K562 (cell line): ENCODE measurements at places on chromosomes 2 and 18. TPM values are rescaled to one million over a fixed set of nuclear protein-coding genes. Genes with fewer than 3 reads are reported as not detected.

The FSHR gene
- polyA plus RNA-seq, result not detected in 2 replicates

The CHPF gene
- polyA plus RNA-seq, result 31.8 and 32.1 TPM in 2 replicates

The GCG gene
- polyA plus RNA-seq, result not detected in 2 replicates

The STRN gene
- 11.4 and 12.8 TPM in 2 replicates for polyA plus RNA-seq

The NCK2 gene
- 24.3 and 26.3 TPM in 2 replicates for polyA plus RNA-seq

The NEU2 gene
- not detected in 2 replicates for polyA plus RNA-seq

The ERFE gene
- polyA plus RNA-seq, result 7.1 and 8.2 TPM in 2 replicates

The SERPINB3 gene
- polyA plus RNA-seq, result not detected in 2 replicates

The CRYGB gene
- not detected in 2 replicates for polyA plus RNA-seq

The CGREF1 gene
- 0.41 and 0.88 TPM in 2 replicates for polyA plus RNA-seq

The GPBAR1 gene
- polyA plus RNA-seq, result not detected in 2 replicates

The MAPRE3 gene
- polyA plus RNA-seq, result 32.3 and 43.2 TPM in 2 replicates

The ZAP70 gene
- 0.20 and 0.76 TPM in 2 replicates for polyA plus RNA-seq

The MC4R gene
- polyA plus RNA-seq, result not detected in 2 replicates
